ENCODE measurements at places on chromosomes 1 and 21.

DNA sequence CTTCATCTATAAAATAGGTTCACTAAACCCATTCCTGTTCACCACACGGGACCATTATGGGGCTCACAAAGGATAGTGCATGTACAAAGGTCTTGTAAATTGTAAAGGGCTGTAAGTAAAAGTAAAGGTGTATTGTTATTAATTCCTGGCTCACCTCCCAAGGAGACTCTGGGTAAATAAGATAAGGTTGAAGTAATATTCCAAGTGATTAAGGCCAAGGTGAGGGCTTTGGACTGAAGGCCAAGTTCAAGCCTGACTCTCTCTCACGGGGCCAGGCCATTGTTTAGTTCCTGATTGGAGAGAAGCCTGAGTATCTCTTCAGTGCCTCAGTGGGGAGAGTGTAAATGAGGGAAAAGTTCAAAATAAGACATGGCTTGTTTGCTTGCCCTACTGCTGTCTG, 19.5 kb upstream of the ZFYVE9 start:
- DNase-seq: no peak

GRCh38 chr1:156336242-156336641, 1.9 kb downstream of the CCT3 start:
- DNase-seq: no peak

DNA sequence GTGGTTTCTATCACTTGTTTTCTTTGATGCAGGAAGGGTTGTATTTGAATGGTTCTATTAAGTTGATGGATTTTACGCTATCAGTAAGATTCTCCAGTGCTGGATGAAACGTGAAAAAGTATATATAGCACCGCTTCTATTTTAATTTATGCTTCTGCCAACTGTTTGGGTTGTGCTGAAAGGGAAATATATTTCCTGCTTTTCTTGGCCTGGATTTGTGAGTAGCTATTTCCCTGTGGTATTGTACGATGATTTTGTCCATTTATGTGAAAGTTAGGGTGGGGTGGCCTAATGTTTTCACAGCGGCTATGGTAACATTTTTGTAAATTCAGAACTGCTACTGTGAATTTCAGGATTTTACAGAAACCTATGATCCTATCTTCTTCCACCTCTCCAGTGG, 322 bp downstream of the C1orf162 start:
- DNase-seq: no peak

GRCh38 chr1:225711236-225711937, 58.5 kb upstream of the ENAH start:
- no peak for DNase-seq

DNA sequence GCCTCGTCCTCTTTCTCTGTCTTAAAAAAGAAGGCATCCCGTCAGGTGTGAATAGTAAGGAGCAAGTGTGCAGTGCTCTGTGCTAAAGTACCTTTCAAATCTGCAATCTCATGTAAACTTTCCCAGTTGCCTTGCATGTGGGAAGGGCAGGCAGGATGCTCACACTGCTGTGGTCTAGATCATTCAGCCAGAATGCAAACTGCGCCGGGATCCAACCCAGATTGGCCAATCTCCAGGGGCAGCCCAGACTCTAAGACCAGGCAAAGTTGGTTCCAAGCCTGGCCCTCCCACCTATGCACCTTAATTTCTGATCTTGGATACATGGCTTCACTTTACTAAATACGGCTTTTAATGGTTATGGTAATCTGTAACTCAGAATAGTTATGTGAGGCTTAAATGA, 3.2 kb upstream of the MAP1LC3C start:
- no peak for DNase-seq
